Common myeloid progenitor, CD34-positive (primary cell): ENCODE measurements at places on chromosomes 16 and 17.

DNA sequence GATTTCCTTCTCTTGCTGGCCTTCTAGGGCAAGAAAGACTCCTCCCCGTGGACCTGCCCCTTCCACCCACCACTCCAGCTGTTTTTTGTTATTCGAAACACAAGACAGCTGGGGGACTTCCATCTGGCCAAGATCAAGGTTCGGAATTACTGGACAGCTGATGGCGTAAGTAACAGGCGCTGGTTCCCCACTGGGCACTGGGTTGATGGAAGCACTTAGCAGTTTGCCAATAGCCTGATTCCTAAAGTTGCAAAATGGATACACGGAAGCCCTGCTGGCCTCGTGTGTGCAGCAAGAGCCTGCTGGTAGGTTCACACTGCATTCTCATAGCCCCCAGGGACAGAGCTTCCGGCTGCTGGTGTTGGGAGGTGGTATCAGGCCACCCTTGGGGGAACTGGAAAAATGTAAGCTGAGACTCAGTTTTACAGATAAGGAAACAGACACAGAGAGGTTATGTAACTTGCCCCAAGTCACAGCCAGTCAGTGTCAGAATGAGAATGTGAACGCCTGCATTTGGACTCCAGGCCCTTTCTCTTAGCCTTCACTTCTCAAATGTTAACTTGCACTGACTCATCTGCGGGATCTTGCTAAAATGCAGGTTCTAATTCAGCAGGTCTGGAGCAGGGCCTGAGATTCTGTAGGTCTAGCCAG lies 171.7 kb downstream of the KATNIP start:
- no peak for DNase-seq

DNA sequence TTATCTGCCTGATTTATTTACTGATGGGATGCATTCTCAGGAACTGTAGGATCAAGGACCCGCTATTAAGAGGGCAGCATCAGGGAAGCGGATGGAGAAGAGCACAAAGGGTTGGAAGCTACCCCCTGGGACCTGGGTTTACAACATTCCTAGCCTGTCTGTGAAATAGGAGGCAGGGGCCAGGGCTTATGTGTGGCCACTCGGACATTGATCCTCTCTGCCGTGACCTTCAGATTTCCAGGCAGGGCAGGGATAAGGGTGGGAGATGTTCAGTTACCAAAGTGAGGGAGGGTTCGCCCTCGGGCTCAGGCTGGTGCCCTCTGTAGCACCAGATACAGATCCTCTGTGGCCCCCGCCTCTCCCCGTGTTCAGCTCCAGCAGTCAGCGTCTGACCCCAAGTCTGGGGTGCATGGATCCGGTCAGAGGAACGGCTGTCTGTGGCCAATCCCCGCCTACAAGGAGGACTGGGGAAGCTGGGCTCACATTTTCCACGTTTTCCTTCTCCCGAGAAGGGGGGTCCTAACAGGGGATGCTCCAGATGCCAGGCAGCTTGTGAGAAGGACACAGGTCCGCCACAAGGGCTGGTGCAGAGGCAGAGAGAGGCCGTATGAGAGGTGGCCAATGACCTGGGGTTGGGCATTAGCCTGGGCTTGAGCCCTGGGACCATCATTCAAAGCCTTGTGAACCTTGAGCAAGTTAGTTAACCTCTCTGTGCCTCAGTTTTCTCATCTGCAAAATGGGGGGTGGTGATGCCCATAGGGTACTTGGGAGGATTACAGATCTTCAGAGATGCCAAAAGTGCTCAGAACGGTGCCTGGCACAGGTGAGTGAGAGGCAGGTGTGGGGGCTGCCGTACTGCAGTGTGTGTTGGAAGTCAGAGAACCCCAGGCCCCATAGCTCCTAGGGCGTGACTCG lies 48.3 kb downstream of the ATP2C2 start:
- no peak for DNase-seq

- no peak for DNase-seq
Measured at GRCh38 chr17:76867578-76868175, 527 bp upstream of the MGAT5B start.

GRCh38 chr17:8953156-8953885 lies 12.2 kb downstream of the PIK3R5 start:
- no peak for DNase-seq

- DNase-seq = no peak
Measured at GRCh38 chr16:87108941-87109340, 208.3 kb downstream of the C16orf95 start.

DNA sequence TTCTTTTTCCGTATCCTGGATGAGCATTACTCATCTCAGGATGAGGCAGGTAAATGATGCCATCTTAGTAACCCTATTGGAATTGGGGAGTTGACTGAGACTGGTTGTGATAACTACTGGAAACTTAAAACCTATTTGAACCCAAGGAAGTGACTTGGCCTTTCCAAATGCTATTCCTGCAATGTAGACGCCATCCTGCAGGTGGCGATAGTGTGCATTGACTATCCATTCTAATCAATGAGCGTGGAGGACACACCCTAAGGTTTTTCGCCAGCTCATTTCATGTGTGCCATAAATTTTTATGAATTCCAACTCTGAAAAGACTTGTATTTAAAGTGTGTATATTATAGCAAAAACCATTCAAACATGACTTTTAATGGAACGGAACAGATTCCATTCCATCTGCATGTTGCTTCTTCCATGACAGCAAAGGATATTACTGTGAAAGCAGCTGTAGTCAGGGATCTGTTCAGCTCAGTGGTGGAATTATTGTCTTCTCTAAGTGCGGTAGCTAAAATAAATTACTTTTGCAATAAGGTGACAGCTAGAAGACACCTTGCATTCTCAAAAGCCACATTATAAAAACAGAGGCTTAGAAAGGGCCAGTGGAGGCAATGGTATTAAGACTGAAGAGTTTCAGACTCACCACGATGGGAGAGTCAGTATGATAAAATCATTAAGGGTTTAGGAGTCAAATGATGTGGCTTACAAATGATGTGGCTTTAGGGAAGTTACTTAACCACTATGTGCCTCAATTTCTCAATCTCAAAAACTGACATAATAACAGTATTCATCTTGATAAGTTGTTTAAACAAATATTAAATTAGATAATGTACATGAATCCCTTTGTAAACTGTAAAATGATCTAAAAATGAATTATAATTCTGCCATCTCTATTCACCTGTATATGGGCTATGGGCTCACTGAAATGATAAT lies 55.5 kb downstream of the SYT17 start:
- no peak for DNase-seq

DNA sequence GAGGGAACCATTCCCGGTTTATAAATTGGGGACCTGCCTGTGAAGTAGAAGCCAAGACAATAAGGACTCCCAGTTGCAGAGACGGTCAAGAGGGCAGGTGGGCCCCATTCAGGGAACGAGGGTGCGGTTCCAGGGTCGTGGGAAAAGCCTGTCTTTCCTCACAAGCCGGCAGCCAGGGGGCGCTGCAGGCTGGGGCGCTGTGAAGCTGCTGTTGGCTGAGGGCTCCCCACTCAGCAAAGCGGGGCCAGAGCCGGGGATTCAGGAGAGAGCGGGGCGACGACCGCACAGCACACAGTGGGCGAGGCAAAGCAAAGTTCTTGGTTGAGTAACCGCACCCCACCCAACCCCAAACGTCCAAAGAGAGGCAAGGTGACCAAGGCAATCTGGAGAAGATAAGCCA lies 24.9 kb downstream of the CDRT15 start:
- DNase-seq = peak; percentile 59

DNA sequence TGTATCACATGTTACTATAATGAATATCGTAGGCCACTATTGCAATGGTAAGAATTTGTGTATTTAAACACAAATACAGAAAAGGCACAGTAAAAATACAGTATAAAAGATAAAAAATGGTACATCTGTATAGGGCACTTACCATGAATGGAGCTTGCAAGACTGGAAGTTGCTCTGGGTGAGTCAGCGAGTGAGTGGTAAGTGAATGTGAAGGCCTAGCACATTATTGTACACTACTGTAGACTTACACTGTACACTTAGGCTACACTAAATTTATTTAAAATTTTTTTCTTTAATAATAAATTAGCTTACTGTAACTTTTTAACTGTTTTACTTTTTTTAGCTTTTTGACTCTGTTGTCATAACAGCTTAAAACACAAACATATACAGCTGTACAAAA lies 42.5 kb downstream of the AKAP10 start:
- no peak for DNase-seq

GRCh38 chr17:82121660-82122629 lies 23.9 kb upstream of the FASN start:
- DNase-seq = no peak

DNA sequence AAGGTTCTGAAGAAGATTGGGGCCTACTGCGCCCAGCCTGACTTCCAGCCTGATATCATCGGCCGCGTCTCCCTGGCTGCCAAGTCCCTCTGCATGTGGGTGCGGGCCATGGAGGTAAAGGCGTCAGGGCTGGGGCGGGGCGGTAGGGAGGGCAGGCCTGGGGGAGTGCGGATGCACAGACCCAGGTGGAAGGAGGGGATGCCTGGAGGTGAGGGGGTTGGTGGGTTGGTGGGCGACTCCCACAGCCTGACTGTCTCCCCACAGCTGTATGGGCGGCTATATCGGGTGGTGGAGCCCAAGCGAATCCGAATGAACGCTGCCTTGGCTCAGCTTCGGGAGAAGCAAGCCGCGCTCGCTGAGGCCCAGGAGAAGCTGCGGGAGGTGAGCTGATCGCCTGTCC lies 26.8 kb upstream of the KDM6B start:
- DNase-seq = no peak

DNA sequence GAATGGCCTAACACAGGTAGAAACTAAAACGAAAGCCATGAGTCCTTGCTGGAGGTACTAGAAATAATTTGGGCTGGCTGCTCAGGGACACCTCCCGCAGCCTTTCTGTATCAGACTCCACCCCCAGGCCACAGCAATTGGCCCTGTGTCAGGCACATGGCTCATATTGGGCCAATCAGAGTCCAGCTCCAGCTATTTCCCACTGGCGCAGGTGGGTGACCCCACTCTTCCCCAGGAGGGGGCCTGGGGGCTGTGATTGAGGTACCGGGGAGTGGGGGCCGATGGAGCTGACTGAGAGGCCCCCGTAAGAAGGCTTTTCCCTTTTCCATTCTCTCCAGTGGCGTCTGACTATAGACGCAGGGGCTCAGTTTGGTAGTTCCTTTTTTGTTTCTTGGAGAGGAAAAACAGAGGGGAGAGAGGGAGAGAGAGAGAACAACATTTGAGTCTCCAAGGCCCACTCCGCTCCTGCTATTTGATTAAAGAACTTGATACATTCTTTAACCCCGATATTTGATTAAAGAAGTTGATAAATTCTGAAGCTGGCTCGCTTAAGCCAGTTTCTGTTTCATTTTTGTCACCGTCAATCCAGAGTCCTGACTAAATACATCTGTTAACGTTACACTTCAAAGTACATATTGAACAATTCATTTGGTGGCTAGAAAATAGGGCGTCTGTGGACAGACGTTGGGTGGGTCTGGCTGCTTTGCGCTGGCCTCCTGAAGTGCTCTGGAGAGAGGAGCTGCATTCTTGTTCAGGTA lies 26.3 kb downstream of the FOXL1 start:
- peak; percentile 61 for DNase-seq

- DNase-seq = no peak
Measured at GRCh38 chr17:5035315-5035714, at the start of gene SLC52A1. TSS of gene SLC52A1 (minus strand) at chr17:5035426. CDS start at chr17:5034606, 820 bp downstream.

GRCh38 chr16:24347556-24347955 lies 91.4 kb downstream of the CACNG3 start:
- no peak for DNase-seq

DNA sequence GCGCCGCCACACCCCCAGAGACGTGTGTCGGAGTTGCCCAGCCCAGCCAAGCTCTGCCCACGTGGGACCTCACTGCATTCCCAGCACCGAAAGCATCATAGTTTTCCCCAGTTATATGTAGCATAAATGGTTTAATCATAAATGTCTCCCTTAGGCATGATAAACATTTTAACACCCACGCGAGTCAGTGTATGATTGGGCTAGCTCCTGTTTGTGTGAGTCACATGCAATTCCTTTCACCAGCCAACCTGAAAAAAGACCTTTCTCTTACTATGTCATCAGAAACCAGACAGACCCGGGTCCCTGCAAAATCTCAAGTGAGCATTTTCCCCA lies 9.2 kb downstream of the TAF1C start:
- DNase-seq = no peak

DNA sequence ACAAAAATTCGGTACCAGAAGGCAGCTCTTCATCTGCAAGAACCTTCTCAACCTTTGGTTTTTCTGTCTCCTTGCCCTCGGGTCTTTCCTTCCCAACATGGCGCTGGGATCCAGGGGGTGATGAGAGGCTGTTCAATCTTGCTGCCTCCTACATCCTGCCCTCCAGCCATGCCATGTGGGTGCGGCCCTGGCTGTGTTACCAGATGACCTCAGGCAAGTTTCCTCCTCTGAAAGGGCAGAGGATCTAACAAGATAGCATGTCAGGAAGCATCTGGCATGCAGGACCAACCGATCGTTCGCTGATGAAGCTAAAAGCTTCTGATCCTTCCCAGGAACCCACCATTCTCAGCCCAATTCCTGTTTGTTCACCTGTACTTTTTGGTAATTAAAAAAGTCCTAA lies 36.8 kb upstream of the BCAR1 start:
- DNase-seq = no peak

DNA sequence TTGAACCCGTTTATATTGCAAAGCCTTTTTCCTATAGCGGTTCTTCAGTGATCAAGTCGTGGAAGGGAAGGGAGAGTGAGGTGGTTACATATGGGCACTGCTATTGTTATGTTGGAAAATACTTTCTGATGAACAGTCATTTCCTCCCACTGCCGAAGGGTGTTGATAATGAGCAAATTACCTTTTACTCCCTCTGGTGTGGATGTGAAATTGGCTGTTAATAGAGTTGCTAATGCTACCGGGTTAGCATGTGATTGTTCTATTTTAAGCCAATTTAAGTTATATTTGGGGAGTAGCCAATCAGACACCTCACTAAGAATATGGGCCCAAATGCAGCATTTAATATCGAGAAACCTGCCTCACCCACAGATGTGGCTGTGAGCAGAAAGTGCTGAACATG lies 15.6 kb upstream of the PMFBP1 start:
- DNase-seq = no peak

DNA sequence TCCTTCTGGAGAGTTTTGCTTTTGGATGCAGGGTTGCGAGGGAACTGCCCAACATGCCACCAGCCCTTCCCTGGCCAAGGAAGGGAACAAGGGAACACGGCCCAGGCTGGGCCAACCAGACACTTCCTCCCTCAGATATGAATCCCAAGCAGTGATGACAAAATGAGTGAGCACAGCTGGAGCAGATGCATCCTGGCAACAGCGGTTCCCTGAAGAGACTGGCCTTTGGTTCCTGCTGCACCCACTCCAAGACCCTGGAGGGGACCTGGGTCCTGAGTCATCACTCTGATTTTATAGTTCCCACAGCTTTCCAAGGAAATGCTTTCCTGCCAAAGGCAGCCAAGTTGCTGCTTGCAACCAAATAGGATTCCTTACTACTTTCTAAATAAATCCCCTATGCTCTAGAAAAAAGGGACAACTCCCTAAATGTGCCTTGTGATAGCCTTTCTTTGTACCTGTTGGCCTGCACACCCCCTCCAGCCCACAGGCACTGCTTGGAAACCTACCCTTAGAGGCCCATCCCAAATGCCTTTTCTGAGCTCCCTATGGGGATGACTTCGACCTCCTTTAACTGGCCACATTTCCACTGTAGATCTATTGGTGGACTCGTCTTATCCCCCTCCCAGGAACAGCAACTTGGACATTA lies 5.3 kb downstream of the ST3GAL2 start:
- DNase-seq = no peak
